ENCODE measurements at places on chromosomes 2 and 18.

GRCh38 chr2:226183033-226183432, 616.6 kb downstream of the IRS1 start:
- no peak overlapping the region for H3K4me3 ChIP-seq
- peaks cover 8% of the 10 kb centered on the region for H3K27me3 ChIP-seq
- no peak for DNase-seq

DNA sequence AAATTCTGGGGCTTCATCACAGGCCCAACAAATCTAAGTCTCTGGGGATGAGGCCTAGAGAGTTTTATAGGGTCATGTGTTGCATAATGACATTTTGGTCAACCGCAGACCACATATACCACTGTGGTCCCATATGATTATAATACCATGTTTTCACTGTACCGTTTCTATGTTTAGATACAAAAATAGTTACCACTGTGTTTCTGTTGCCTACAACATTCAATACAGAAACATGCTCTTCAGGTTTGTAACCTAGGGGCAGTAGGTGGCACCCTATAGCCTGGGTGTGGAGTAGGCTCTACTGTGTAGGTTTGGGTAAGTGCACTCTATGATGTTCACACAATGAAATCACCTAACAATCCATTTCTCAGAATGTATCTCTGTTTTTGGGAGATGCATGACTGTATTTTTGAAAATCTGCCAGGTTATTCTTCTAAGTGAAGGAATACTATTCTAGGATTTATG, 485.2 kb downstream of the PTPRM start:
- no peaks in the 10 kb centered on the region for H3K27me3 ChIP-seq
- DNase-seq: no peak
- H3K4me3 ChIP-seq: no peak overlapping the region
- no peaks in the 10 kb centered on the region for H3K36me3 ChIP-seq
- no peak overlapping the region for H3K27ac ChIP-seq

DNA sequence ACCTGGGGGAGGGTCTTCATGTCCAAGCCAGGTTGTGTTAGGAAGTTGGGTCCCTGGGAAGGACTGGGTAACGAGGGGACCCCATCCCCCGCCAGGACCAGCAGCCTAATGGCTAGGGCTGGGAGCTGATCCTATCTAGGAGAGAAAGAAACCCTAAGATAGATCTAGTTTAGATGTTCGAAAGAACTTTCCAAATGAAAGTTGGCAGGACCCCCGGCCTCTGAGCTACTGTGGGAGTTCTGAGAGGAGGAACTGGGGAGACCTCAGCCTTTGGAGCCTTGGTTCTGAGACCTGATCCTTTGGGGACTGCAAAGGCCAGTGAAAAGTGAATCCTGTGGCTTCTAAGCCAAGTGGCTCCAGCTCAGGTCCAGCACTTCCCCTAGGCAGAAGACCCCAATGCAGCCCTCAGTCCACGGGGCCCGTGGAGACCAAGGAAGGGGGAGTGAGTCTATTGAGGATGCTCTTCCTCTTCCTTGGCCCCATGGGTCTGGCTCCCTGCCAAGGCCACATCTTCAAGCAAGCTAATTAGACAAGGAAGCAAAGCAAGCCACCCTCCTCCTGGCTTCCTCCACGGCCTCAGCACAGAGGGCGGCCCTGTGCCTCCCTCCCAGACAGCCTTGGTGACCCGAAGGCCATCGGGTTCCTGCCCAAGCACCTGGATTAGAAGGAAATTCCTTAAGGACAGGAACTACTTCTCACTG, 23.5 kb downstream of the CCT7 start:
- peaks cover 16% of the 10 kb centered on the region for H3K36me3 ChIP-seq
- DNase-seq: no peak
- H3K4me3 ChIP-seq: no peak overlapping the region

- no peak overlapping the region for H3K4me3 ChIP-seq
- H3K27ac ChIP-seq: no peak overlapping the region
- no peaks in the 10 kb centered on the region for H3K27me3 ChIP-seq
Observed at GRCh38 chr2:150232871-150233270, 254.6 kb downstream of the RND3 start.

DNA sequence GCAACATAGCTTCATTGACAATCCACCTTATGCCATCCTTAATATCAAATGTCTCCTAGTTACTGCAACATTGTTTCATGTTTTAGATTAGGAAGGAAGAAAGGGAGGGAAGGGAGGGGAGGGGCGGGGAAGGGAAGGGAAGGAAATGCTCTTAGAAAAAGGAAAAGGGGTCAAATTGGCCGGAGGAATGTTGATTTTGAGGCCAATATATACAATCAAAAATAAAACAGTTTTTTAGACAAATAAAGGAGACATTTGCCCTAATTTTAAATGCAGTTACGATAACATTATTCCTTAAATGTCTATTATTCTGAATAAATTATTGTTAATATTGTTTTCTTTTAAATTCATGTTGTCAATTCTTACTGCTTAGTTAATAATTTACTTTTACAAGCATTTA, 33.5 kb upstream of the CALCRL start:
- no peak overlapping the region for H3K4me3 ChIP-seq
- no peaks in the 10 kb centered on the region for H3K4me1 ChIP-seq
- no peak overlapping the region for H3K27ac ChIP-seq
- H3K36me3 ChIP-seq: no peaks in the 10 kb centered on the region
- DNase-seq: no peak

DNA sequence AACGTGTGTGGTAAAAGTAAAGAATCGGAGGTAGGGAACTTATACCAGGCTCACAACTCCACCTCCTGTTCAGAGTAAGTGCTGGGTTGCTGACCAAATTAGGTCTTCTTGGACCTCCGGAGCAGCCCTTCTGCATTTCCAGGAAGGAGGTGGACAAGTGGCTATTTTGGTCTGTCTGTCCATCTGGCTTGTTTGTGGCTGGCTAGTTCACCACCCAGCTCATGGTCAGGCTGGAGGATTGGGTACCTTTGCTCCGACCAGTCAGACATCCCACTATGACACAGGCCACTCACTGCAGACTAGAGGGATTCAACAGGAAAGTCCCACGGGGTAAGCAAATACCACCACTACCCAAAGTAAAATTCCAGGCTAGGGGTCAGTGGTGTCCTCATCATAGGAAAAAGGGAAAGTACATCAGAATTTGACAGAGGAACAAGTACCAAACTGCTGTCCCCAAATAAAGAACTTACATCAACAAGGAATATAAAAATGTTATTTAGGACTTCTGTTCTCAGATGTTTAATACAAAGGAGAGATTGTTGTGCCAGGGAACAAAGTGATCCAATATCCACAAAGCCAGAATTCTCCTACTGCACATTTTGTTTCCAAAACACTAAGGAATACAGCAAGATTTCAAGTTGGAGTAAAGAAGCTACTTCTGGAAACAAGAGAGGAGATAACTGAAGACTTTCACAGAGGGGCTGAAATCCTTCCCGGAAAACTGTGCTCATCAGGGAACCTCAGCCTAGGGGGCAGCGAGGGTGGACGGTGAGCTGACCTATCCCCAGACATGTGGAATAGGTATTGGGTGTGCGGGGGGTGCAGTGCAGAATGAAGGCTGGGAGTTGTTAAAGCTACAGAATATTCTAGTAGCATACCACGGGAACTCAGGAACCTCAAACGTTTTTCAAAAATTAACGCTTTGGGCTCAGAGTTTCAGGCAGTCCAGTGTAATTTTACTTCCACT, 56.9 kb downstream of the BCL2 start:
- H3K27me3 ChIP-seq: no peaks in the 10 kb centered on the region
- H3K4me3 ChIP-seq: no peak overlapping the region
- peaks cover 57% of the 10 kb centered on the region for H3K4me1 ChIP-seq
- peak overlapping the region; percentile 57 for H3K27ac ChIP-seq

GRCh38 chr18:23412351-23412964, 40.6 kb upstream of the RIOK3 start:
- H3K36me3 ChIP-seq: no peaks in the 10 kb centered on the region
- H3K4me1 ChIP-seq: peaks cover 7% of the 10 kb centered on the region
- DNase-seq: no peak

DNA sequence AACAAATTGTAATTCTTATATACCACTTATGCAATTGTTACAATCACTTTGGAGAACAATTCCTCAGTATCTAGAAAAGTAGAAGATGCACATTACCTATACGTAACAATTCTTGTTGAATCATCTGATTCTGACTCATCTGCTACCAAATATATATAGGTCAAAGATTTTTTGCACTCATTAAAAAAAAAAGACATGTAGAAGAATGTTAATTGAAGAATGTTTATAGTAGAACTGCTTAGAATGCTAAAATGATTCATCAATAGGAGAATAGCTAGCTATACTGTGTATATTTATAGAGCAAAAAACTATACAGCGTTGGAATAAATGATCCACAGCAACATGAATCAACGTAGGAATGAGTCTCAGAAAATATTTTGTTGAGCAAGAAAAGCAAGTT, 29.5 kb upstream of the STAT1 start:
- peaks cover 4% of the 10 kb centered on the region for H3K27me3 ChIP-seq
- peaks cover 3% of the 10 kb centered on the region for H3K4me1 ChIP-seq
- H3K36me3 ChIP-seq: peaks cover 3% of the 10 kb centered on the region
- DNase-seq: no peak

DNA sequence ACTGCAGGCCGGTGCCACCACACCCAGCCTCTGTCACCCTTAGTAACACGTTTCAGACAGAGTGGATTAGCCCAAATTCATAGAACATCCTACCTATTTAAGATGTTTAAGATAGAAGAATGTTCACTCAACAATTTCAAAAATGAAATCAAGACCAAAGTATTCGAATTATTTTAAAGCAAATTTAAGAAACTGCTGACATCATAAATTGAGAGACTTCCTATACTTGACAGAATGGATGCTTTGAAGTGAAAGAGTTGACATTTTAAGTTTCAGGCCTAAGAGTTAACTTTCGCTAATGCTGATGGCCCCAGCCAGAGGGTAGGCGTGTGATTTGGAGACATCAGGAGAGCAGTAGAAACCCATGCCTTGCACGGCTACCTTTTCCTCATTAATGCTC, 271.9 kb downstream of the SS18 start:
- no peaks in the 10 kb centered on the region for H3K36me3 ChIP-seq
- H3K4me3 ChIP-seq: no peak overlapping the region
- H3K27me3 ChIP-seq: peaks cover 4% of the 10 kb centered on the region
- DNase-seq: no peak

- no peak for DNase-seq
- H3K4me1 ChIP-seq: peaks cover 35% of the 10 kb centered on the region
- peaks cover 5% of the 10 kb centered on the region for H3K36me3 ChIP-seq
Observed at GRCh38 chr2:216002101-216002678, 11.2 kb downstream of the MREG start.

DNA sequence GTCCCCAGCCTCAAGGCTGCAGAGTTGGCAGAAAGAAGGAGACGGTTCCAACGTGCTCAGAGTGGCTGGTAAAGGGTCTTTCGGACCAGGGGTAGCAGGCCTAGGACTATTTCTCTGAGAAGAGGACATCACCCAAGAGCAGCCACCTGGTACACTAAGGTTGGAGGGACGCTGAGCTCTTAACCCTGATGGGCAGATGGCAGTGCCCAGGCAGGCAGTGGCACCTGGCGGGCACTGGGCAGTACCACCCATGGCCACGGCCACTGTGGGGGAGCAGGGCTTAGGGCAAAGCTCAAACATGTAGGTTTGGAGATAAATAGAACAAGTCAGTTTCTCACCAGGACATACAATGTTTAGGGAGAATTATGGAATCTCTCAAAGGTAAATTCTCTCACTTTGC, 53.5 kb downstream of the MBP start:
- no peak overlapping the region for H3K4me3 ChIP-seq
- no peaks in the 10 kb centered on the region for H3K27me3 ChIP-seq
- peaks cover 30% of the 10 kb centered on the region for H3K4me1 ChIP-seq
- no peak overlapping the region for H3K27ac ChIP-seq

GRCh38 chr18:3675994-3676393, 226.0 kb downstream of the TGIF1 start:
- H3K27ac ChIP-seq: no peak overlapping the region
- no peak for DNase-seq
- H3K36me3 ChIP-seq: peaks cover 1% of the 10 kb centered on the region
- no peaks in the 10 kb centered on the region for H3K4me1 ChIP-seq

DNA sequence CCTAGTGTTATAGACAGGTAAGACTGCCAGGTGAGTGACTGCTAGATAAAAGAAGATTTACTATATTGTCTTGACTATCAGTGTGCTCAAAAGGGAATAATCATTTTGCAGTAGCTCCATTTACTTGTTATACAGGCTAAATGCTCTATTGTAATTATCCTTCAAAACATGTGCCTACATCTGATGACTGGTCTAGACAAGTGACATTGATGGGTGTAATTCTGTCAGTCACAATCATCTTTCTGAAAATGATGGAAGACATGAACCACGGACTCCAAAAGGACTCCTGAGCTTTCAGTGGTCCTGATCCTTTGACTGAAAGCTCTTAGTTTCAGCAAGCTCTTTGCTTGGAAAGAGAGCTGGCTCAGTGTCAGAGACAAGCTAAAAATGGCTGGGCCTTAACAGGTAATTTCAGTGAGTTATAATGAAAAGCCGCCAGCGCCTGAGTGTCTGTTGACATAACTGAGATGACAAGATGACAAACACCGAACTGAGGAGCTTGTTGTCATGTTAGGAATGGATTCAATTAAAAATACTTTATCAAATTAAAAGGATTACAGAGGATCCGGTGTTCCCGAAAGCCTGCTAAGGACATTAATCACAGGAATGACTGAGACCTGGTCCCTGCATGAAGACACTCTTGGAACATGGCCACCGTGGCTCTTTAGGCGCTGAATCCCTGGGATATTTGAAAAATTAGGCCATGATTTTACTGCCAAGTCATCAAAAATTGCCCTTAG, 141.7 kb downstream of the CMPK2 start:
- H3K36me3 ChIP-seq: no peaks in the 10 kb centered on the region
- DNase-seq: no peak

GRCh38 chr2:228786901-228787300, 484.2 kb downstream of the PID1 start:
- H3K4me1 ChIP-seq: no peaks in the 10 kb centered on the region
- H3K4me3 ChIP-seq: no peak overlapping the region
- no peak overlapping the region for H3K27ac ChIP-seq
- DNase-seq: no peak
- no peaks in the 10 kb centered on the region for H3K27me3 ChIP-seq

DNA sequence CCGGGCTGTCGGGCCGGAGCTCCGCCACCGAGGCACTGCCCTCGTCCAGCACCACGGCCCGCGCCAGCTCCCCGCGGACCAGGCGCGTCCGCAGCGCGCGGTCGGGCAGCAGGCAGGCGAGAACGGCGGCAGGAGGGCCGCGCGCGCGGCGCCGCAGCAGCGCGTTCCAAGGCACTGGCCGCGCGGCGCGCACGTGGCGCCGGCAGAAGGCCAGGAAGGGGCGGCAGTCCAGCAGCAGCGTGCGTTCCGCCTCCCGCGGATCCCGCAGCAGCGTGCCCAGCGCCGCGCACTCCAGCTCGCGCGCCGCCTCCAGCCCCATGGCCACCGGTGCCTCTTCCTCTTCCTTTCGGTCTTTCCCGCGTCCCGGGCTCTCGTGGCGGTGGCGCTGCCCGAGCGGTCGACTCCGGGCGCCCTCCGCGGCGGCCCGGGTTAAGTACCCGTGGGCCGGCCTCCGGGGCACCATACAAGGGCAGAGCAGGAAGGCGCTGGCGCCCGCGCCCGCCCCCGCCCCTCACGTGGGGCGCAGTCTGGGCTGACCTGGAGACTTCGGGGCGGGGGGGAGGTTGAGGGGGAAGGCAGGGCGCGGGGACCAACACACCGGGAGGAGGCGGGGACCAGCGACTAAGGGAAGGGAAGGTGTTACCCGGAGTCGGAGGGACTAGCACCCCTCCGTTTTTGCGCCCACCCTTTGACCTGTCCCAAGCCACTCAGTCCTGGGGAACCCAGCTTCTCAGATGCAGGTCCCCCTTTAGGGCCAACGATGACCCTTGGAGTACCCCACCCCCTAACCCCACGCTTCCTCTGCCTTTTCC, at the start of gene DUSP2:
Gene DUSP2 (minus strand): TSS at position 405 of the 812 bp plus-strand sequence. CDS start 86 bp downstream, at position 319.
- H3K4me1 ChIP-seq: peaks cover 44% of the 10 kb centered on the region
- DNase-seq: peak; percentile 92
- H3K36me3 ChIP-seq: no peaks in the 10 kb centered on the region
- H3K27me3 ChIP-seq: no peaks in the 10 kb centered on the region

GRCh38 chr2:143807671-143808070, 678.5 kb downstream of the ARHGAP15 start:
- no peaks in the 10 kb centered on the region for H3K27me3 ChIP-seq
- H3K36me3 ChIP-seq: no peaks in the 10 kb centered on the region
- no peak overlapping the region for H3K27ac ChIP-seq
- no peak for DNase-seq
